ENCODE measurements at places on chromosomes 6 and 20. TPM values are rescaled to one million over a fixed set of nuclear protein-coding genes. Genes with fewer than 3 reads are reported as not detected.

The MUCL3 gene
- total RNA-seq = not detected

GRCh38 chr6:162140251-162140852 lies 587.2 kb downstream of the PRKN start:
- DNase-seq = no peak

GRCh38 chr6:157861184-157861583 lies 38.1 kb downstream of the SNX9 start:
- no peak for DNase-seq

The HMGCLL1 gene
- total RNA-seq = 0.29 TPM

GRCh38 chr6:36110863-36111262 lies 19.4 kb upstream of the MAPK13 start:
- no peak for DNase-seq

- DNase-seq = no peak
Measured at GRCh38 chr20:14336686-14337085, 726 bp downstream of the FLRT3 start.

The CLPSL2 gene
- not detected for total RNA-seq

GRCh38 chr20:50343125-50343489 lies 152.5 kb downstream of the CEBPB start:
- DNase-seq = no peak

- no peak for DNase-seq
Measured at GRCh38 chr6:138145402-138145801, 16.3 kb upstream of the ARFGEF3 start.

The EYS gene
- not detected for total RNA-seq

The C6orf120 gene
- 20.6 TPM for total RNA-seq

The KCNG1 gene
- 0.39 TPM for total RNA-seq

The FERMT1 gene
- total RNA-seq = 1.5 TPM

DNA sequence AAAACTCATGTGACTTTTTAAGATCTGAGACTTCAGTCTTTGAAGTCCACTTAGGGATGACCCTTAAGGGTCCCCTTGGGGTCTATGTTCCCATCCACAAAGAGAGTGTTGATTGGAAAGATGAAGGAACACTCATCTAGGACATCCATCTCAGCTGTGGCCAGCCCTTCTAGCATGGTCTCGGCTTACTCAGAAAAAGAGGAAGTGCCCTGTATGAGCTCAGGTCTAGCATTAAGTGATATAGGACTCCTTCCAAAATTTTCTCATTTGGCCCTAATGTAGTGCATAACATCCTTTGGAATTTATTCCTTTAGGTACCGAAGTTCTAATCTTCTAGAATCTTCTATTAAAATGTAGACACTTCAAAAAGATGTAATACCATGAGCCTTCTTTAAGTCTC lies 77.4 kb downstream of the NDUFAF5 start:
- no peak for DNase-seq

GRCh38 chr20:62792182-62792939 lies 3.9 kb upstream of the MRGBP start:
- no peak for DNase-seq

The TTK gene
- 0.45 TPM for total RNA-seq

The ID4 gene
- 111 TPM for total RNA-seq

The OOEP gene
- not detected for total RNA-seq

- no peak for DNase-seq
Measured at GRCh38 chr6:136593748-136594490, 43.7 kb upstream of the MAP7 start.

DNA sequence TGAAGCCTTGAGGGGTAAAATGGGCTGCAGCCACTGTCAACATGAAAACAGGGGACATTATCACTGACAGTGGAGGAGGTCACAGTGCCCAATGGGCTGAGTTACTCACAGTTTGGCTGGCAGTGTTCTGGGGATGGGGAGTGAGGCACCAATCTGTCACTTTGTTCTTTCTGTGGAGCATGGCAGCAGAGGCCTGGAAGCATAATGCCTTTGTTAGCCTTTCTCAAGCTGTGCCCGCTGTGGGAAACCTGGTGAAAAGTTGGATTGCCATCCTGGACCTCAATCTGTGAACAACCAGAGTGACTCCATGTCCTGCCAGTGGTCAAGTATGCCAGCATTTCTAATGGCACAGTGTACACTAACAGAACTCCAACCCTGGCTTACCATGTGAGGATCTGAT lies 143.6 kb downstream of the OR2B2 start:
- DNase-seq = no peak

The PNPLA1 gene
- not detected for total RNA-seq

GRCh38 chr6:158744986-158745430 lies 74.2 kb downstream of the EZR start:
- no peak for DNase-seq

- DNase-seq = no peak
Measured at GRCh38 chr6:112413780-112414179, 66.7 kb downstream of the RFPL4B start.

- DNase-seq = no peak
Measured at GRCh38 chr6:96330884-96331283, 190.7 kb upstream of the UFL1 start.

GRCh38 chr6:136890194-136890839 lies 31.8 kb upstream of the SLC35D3 start:
- no peak for DNase-seq

The PDYN gene
- not detected for total RNA-seq

DNA sequence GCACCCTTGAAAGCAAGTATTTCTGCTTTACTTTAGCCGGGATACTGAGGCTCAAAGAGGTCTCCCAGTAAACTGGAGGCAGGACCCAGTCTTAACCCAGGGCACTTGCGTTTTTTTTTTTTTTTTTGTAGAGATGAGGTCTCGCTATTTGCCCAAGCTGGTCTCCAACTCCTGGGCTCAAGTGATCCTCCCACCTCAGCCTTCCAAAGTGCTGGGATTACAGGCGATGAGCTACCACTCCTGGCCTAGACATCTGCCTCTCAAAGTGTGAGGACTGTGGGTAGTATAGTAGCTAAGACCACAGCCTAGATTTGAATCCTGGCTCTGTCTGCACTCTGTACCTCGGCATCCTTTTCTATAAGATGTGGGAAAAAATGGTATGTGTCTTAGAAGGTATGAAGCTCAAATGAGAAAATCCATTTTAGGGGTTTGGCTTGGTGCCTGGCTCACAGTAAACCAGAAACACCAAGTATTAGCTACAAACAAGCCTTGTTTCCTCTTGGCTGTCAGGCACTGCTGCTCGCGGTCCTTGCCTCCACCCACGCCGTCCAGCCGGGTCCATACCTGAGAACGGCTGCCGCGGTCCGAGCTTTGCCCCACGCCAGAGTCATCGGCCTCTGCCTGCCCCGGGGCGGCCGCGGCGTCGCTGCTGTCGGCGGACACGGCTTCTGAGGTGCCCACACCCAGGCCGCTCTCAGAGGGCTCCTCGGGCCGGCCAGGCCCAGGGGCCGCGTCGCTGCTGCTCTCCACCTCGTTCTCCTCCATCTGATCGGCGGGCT lies 1.2 kb downstream of the ZNF335 start:
- DNase-seq = peak; percentile 83

The CSNK2B gene
- 100 TPM for total RNA-seq

DNA sequence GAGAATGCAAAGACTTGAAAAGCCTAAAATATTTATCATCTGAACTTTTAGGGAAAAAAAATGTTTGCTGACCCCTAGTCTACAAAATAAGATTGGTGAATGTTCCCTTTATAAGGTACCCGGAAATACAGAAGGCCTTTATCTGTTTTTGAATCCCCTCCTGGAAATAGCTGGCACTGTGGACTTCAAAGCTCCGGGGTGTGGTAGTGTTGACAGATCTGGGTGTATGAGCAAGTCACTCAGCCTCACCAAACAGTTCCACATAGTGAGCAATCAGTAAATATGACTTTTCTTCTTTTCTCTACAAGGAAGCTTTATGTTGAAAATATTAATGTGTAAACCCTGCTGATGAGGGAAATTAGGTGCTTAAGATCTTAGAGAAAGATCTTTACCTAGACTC lies 29.2 kb upstream of the HTR1B start:
- DNase-seq = no peak

GRCh38 chr6:141265756-141266623 lies 866.7 kb upstream of the GJE1 start:
- no peak for DNase-seq

The PCMT1 gene
- 48.4 TPM for total RNA-seq

- DNase-seq = no peak
Measured at GRCh38 chr20:9035126-9035525, 33.8 kb upstream of the PLCB4 start.

The NMBR gene
- total RNA-seq = not detected

GRCh38 chr6:166952121-166952520 lies 4.2 kb downstream of the RNASET2 start:
- no peak for DNase-seq

The TXLNB gene
- 3.4 TPM for total RNA-seq
